Vagina (tissue), 2 donors: ENCODE measurements at places on chromosomes 11 and 22. TPM values are rescaled to one million over a fixed set of nuclear protein-coding genes. Genes with fewer than 3 reads are reported as not detected.

GRCh38 chr11:35049859-35050531 is 89.0 kb upstream of the CD44 start:
- H3K4me1 ChIP-seq, result no peaks in the 10 kb centered on the region
- DNase-seq, result no peak
- no peak overlapping the region for H3K4me3 ChIP-seq

DNA sequence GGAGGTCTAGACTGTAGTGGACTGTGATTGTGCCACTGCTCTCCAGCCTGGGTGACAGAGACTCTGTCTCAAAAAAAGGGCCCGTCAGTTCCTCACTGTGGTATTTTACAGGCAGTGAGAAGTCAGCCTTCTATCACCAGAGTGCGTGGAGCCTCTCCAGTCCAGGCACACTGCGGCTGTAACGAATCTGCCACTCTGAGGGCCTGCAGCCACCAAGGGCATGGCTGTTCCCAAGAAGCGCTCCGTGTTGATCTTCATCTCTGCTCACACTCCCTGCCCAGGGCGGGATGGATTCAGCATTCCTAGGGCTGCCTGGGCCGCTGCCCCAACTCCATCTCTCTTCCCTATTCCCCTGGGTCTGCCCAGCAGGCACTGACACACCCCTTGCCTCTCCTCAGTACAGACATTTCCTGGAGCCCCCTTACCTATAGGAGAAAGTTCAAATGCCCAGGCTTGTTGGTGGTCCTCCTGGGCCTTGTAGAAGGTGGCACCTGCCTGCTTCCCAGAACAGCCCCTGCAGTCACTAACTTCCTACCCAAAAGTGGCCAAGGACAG is 148.4 kb downstream of the CACNA1I start:
- H3K36me3 ChIP-seq, result no peaks in the 10 kb centered on the region
- no peaks in the 10 kb centered on the region for H3K27me3 ChIP-seq
- no peak overlapping the region for H3K4me3 ChIP-seq
- no peak overlapping the region for H3K27ac ChIP-seq

DNA sequence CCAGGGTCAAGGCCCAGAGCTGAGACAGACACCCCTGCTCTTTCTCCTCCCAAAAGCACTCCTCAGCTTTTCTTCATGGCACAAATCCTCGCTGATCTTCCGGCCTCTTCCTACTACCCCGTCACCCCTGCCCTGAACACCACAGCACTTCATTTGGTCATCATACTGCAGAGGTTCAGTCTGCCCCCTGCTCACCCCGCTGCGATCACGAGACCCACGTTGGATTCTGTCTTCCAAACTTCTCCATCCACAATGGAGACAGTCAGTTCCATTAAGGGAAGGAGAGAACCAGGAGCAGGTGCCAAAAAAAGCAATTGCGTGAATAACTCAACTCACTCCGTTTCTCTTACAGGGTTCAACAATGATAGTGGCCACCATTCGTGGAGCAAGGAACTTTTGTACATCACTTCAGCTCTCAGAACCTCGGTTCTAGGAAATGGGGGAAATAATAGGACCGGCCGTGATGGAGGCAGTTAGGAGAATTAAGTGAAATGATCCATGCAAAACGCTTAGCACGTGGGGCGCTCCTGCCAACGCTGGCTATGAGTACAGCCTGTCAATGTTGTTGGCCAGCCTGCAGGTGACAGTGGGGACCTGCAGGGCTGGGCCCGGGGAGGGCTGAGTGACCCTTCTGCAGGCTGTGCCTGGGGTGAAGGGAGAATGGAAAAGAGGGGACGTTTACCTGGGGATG is 45.9 kb downstream of the MN1 start:
- H3K27me3 ChIP-seq, result no peaks in the 10 kb centered on the region
- no peak overlapping the region for H3K4me3 ChIP-seq
- H3K36me3 ChIP-seq, result no peaks in the 10 kb centered on the region
- peaks cover 33% of the 10 kb centered on the region for H3K4me1 ChIP-seq
- DNase-seq, result no peak

Gene MMP11
- 6.4 TPM for total RNA-seq

Gene OR2AG1
- not detected for total RNA-seq

DNA sequence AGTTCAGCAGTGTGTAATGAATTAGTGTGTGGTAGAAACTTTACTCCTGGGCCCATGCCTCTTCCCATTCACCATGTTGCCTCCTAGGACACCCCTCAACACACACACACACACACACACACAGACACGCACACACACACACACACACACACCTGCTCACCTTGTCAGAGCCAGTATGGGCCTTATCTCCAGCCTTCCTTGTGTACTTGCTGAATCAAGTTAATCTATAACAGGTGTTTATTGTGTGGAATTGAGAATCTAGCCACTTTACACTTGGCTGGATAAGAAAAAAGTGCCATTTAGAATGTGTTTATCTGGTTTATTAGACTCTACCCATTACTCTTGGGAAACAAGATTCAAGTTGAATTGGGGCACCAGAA is 14.5 kb upstream of the ZDHHC13 start:
- DNase-seq, result no peak
- H3K27me3 ChIP-seq, result no peaks in the 10 kb centered on the region
- no peak overlapping the region for H3K27ac ChIP-seq

DNA sequence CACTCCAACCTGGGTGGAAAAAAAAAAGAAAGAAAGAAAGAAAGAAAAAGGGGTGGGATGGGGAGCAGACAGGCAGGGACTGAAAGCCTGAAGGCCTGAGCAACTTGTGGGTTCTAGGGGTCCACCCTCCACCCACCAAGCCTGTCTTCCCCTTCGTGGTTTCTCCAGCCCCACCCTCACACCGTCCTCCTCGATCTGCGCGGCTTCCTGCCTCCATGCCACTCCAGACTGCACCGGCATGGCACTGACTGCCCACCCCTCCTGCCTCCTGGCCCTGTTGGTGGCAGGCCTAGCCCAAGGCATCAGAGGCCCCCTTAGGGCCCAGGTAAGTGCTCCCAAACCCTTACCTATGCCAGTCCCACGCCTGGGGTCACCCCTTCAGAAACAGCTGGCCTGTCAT is at the start of gene CTSW:
Gene CTSW, plus strand, starts transcription at position 221 of the 400 bp plus-strand sequence. Its CDS starts 18 bp downstream, at position 239.
- no peaks in the 10 kb centered on the region for H3K27me3 ChIP-seq
- H3K4me1 ChIP-seq, result peaks cover 6% of the 10 kb centered on the region
- H3K4me3 ChIP-seq, result no peak within 1 kb of the TSS
- H3K27ac ChIP-seq, result no peak within 1 kb of the TSS
- H3K36me3 ChIP-seq, result no peaks in the 10 kb centered on the region

Gene GRIK4
- total RNA-seq, result 0.25 TPM

Gene PRMT3
- total RNA-seq, result 17.7 TPM

Gene TEX54
- total RNA-seq, result not detected
